Omental fat pad (tissue), 4 donors: ENCODE measurements at places on chromosomes 16 and 17.

DNA sequence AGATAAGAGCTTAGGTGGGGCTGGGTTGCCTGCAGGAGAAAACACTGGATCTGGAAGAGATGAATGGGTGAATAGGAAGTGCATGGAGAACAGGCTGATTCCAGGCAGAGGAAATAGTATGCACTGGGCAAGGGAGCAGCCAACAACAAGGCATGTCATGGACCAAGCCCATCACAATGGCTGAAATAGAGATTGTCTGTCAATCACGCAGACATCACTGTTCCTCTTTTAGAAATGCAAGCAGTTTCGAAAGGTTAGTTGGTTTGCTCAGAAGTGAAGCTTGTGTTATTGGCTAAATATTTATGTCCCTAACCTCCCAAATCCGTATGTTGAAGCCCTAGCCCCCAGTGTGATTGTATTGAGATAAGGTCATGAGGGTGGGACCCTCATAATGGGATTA lies 621.7 kb upstream of the CDH11 start:
- no peak for DNase-seq

DNA sequence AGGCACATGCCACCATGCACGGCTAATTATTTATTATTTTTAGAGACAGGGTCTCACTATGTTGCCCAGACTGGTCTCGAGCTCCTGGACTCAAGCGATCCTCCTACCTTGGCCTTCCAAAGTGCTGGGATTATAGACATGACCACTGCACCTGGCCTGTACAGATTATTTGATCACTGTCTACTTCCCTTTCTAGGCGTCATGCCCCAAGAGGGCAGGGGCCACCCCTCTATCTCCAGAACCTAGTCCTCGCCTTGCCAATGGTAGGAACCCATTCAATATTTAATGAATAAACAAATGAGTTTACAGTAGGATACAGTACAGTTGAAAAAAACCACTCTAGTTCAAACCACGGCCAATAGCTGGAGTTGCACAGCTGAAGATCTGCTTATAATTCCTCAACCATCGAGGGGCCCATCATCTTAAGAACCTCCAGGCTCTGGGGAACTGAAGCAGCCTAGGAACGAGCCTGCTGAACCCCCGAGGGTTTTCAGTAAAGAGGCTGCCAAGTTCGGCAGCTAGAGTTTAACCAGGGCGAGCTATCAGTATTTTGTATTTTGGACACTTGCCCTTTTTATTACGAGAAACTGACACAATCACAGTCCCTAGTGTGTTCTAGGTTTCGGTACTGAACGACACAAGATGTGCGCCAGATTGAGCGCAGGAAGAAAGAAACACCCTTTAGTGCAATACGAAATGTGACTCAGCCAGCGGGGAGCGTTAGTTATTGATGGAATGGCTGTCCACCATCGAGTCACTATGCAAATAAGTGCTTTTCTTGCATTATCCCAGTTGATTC lies 14.6 kb downstream of the ADCY9 start:
- no peak for DNase-seq

DNA sequence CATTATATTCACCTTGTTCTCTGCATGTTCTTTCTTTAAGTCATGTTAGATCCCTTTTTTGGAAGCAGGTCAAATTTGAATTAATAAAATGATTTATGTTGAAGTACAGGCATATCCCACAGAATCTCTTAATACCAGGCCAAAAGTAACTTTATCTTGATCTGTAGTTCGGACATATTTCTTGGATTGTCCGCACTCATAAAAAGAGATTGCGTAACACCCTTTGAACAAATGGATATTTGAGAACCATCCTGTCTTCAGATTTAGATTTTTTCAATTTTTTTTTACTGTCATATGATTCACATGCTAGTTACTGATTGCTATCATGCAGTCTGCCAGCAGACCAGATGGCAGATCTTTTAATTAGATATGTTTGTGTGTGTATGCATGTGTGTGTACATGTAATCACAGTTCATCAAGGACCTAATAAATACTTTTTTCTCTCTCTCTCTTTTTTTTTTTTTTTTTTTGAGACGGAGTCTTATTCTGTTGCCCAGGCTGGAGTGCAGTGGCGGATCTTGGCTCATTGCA lies 352.6 kb downstream of the WWOX start:
- DNase-seq = no peak

DNA sequence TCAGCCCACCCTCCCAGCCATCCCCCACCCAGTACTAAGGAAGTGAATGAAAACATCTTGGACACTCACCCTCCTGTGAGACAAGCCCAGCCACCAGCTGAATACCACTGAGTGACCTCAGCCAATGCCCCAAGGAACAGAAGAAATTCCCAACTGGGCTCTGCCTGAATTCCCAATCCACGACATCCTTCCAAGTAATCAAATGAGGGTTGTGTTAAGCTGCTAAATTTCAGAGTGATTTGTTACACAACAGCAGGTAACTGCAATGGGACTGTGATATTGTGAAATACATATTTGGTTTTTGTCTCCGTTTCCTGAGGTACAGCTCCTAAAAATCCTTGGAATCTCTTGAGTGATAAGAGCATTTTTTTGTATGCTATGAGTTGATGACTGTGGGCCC lies 578.7 kb upstream of the CDH11 start:
- no peak for DNase-seq
